Muscle of leg (tissue), 16 donors: ENCODE measurements at places on chromosomes 5 and 9. TPM values are rescaled to one million over a fixed set of nuclear protein-coding genes. Genes with fewer than 3 reads are reported as not detected.
A peak's percentile ranks its signal among the peaks of the same experiment; 100 is the strongest.

Gene PCDHGA4
- 1.8 TPM for total RNA-seq

- no peak overlapping the region for H3K4me3 ChIP-seq
- H3K36me3 ChIP-seq = peaks cover 44% of the 10 kb centered on the region
- DNase-seq = peak; percentile 69
- no peaks in the 10 kb centered on the region for H3K27me3 ChIP-seq
- no peak overlapping the region for H3K27ac ChIP-seq
Observed at GRCh38 chr5:67146574-67146973, 50.0 kb downstream of the CD180 start.

DNA sequence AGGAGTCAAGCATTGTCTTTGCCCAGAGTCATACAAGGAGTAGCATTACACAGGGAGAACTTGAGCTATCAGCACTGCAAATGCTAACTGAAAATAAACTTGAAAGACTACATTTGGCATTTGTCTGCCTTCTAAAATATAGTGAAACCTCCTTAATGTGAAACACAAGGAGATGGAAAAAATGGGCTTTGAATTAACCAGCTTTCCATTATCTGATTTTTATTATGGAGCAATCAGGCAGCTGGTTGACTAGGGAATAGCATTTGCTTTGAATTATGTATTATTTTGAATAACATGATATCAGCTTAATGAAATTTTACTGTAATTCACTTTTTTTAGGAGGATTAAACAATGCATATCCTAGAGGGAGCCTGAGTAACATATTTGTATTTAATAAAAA lies 130.8 kb downstream of the GDNF start:
- no peak overlapping the region for H3K4me3 ChIP-seq
- no peak overlapping the region for H3K27ac ChIP-seq
- no peaks in the 10 kb centered on the region for H3K36me3 ChIP-seq
- no peaks in the 10 kb centered on the region for H3K4me1 ChIP-seq
- H3K27me3 ChIP-seq = no peaks in the 10 kb centered on the region

DNA sequence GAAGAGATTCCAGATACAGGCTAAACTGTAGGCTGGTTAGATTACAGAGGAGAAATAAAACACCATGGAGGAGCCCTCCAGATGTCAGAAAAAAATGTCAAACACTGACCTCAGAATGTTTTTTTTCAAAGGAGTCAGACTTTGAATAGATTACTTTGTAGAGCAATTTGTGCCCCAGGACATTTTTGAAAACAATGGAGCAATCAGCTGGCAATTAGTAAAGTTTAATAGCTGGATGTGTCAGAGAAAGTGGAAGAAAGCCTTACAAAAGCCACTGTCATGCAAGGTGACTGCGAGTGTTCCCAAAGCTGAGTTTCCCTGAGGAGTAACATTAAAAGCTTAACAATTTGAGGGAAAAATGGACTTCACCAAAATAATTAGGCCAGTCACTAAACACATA lies 417.8 kb upstream of the CTNND2 start:
- DNase-seq = no peak
- H3K4me1 ChIP-seq = no peaks in the 10 kb centered on the region
- no peak overlapping the region for H3K27ac ChIP-seq
- no peak overlapping the region for H3K4me3 ChIP-seq
- H3K36me3 ChIP-seq = no peaks in the 10 kb centered on the region

- H3K27ac ChIP-seq = no peak overlapping the region
- DNase-seq = no peak
- no peak overlapping the region for H3K4me3 ChIP-seq
Observed at GRCh38 chr5:175444905-175445456, 999 bp upstream of the DRD1 start.
